ENCODE measurements at places on chromosomes 1 and 21. TPM values are rescaled to one million over a fixed set of nuclear protein-coding genes. Genes with fewer than 3 reads are reported as not detected.
A peak's percentile ranks its signal among the peaks of the same experiment; 100 is the strongest.

- DNase-seq: peak; percentile 98
Measured at GRCh38 chr1:22018583-22019559, 17.4 kb downstream of the CELA3A start.

DNA sequence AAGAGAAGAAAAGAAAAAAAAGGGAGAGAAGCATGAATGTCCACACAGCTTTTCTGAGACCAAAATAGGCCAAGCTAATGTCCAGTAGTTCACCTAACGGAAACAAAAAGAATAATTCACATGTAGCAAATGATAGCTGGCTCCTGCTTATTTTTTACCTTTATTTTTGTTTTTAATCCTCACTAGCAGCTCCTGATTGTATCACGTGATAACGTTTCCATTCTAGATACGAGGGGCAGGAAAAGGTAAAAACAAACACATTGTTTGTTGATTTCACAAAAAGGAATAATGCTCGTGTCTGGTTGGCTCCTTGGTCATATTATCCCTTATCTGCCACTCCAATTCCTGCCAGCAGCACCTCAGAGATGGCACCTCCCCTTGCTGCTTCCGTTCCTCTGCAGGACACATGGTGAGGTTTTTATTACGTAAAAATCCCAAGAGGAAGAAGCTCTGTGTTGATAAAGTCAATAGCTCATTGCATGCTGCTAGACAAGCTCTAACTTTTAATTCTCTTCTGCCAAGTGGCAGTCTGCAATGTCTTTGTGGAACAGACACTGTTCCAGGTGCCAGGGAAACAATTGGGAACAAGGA lies 201.7 kb downstream of the CRB1 start:
- DNase-seq: no peak

DNA sequence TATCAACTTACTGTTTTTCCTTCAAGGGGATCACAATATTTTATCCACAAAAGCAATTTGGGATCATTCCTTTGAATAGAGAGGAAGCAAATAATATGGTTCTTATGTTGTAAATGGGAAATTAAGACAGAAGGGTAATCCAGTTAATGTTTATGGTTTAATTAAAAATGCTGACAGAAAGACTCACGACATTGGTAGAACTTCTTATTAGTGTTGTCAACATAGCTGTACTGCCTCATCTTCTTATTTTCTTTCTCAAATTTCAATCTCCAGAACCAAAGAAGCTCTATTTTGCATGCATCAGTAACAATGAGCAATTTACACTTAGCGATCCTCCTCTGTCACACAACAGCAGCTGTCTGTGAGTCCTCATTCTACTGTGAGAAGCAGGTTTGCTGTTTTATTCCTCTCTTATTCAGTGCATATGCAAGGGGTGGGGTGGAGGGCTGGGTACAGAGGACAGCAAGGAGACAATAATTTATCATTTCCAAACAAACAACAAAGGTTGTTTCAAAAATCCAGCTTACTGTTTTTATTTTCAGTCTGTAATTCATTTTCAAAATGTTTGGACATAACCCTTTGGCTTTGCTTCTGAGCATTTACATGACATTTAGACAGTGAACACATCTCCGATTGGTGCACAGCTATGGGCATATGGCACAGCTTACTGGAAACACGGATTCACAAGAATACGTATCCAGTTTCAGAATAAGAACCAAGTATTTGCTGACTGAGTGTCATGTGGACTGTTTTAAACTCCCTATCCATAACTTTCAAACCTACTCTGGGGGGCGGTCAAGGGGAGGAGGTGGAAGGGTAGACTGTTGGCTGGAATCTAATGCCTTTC lies 335.9 kb downstream of the RGS7 start:
- DNase-seq: no peak

DNA sequence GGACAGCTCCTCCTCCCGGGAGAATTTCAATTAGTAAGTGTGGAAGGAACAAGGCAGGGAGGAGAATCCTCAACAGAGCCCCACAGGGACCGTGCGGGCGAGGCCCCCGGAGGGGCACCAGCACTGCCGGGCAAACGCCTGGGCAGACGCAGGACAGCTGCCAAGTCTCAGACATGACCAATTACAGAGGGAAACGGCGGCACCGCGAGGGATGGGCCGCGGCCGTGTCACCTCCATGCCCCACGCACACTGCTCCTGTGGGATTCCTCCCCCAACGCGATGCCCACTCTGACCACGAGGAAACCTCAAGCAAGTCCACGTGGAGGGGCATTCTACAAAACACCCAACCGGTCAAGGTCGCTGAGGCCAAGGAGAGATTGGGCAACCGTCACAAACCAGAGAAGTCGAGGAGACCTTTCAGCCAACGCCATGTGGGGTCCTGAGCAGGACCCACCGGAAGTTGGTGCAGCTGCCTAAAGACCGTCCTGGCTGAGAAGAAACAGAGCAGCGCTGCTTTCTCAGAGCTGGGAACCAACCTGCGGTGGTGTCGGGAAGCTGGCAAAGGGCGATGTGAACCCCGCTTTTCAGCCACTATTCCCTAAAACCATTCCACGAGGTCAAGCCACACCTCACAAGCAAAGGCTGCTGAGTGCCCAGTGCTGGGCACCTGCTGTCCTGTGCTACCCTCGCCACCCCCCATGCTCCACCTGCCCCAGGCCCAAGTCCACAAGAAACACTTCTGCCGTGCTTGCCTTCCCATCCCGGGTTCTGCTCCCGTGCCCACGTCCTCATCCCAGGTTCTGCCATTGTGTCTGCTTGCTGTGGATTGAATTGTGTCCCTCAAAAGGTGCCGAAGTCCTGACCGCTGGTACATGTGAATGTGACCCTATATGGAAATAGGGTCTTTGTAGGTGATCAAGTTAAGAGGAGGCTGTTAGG lies 1.4 kb upstream of the KRTAP10-4 start:
- DNase-seq: no peak

DNA sequence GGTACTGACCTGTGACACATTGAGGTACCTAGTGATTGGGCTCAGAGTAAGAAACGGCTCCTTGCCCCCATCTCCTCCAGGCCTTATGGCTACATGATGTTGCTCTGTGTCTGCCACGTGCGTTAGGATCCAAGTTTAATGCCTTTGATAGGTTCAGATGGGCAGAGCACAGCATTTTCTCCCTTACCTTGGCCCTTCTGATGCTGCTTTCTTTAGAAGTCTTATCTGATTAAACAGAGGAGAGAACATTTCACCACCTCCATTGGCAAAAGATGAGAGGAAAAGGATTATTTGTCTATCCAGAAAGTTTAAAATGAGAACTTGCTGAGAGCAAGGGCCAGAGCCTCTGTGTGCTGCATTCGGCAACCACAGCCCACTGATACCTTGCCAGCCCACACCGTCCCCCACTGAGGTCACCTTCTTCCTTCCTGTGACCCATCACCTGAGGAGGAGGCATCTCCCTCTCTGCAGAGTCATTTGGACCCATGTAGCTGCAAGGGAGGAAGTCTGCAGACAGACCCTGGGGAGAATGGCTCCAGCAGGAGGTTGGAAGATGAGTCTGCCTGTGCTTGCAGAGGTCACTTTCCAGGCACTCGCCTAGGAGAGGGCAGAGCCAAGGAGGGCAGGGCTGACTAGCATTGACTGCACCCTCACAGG lies 16.7 kb downstream of the SHISA4 start:
- DNase-seq: no peak

KLHDC7A gene
- total RNA-seq: not detected

All from LHCN-M2 (cell line).